Stimulated activated CD4-positive, alpha-beta T cell treated with anti-CD3 and anti-CD28 coated beads, TNF-alpha, amount 100 ng/mL, for 1 hour (primary cell): ENCODE measurements at places on chromosomes 3 and 15.
A peak's percentile ranks its signal among the peaks of the same experiment; 100 is the strongest.

DNA sequence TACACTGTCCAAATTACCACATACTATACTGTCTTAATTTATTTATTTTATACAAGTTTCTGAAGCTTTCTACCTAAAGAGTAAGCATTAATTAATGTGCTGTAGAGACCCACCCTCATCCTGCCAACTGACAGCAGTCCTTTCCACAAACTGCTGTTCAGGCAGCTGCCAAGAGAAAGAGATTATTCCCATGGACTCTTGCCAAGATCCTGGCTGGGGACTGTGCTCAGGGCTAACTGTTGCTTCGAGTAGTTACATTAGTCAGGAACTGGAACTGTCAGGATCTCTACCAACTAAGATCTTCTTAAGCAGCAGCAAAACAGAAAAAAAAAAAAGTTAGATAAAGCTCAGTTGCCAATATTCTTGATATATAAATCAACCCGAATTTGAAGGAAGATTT, 398.8 kb downstream of the MECOM start:
- no peak for DNase-seq

DNA sequence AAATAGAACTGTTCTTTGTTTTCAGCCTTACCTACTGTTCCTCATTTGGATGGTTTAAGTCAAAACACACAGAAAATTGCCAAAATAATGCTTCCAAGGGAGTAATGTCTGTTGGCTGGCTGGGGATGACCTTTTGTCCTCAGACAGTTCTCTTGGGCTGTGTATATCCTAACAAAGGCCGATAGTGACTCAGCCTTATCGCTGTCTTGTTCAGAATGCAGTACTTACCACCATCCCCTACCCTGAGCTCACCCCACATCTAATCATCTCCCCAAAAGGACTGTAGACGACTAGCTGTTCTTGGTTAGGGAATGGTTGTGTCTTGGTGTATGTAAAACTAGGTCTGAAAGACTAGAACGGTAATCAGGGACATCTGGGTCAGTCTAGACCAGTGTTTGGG, 35.0 kb downstream of the RAB11A start:
- no peak for DNase-seq

GRCh38 chr15:98646546-98647025, 1.8 kb upstream of the IGF1R start:
- no peak for DNase-seq

GRCh38 chr15:80405554-80405850, 1.3 kb downstream of the ARNT2 start:
- no peak for DNase-seq

- DNase-seq = no peak
Measured at GRCh38 chr15:71685420-71685993, 124.8 kb upstream of the NR2E3 start.

- DNase-seq = no peak
Measured at GRCh38 chr3:36372534-36372935, 7.8 kb upstream of the STAC start.

- no peak for DNase-seq
Measured at GRCh38 chr15:48060396-48060795, 60.4 kb upstream of the SLC24A5 start.

DNA sequence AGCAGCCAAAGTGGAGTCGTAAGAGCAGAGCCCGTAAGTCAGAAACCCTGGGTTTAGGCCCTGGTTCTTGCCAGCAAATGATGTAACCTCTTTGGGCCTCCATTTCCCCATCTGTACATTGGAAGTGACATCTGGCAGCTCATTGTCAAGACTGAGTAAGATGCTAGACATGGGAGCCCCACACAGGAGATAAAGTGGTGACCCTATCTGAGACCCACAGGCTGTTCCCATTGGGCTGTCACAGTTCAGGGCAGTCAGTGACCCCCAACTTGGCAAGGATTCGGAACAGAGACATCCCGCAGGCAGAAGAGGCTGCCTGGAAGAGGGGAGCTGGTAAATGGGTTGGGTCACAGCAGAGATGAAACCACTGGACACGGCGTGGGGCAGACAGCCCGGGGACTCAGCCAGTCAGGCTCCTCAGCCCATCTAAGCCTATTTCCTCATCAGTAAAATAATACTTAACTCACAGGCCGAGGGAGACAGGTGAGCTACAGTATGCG, 1.8 kb downstream of the CLN6 start:
- DNase-seq = no peak

- DNase-seq = no peak
Measured at GRCh38 chr15:35622641-35623340, 76.8 kb upstream of the DPH6 start.

DNA sequence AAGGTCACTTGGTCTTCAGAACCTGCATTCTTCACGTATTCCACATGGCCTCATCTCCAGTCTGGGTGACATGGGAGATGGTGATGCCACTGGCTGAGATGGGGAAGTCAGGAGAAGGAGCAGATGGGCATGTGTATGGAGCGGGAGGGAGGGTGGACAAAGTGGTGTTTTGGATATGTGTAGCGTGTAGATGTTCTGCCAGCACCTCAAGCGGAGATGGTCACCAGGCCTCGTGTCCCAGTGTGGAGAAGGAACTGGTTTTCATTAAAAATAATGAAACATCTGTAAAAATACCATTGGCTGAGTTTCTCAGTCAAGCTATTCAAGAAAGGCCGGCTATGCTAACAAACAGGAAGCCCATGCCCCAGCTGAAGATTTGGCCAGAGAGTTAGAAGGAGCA, 26.2 kb downstream of the LARP6 start:
- DNase-seq = no peak

DNA sequence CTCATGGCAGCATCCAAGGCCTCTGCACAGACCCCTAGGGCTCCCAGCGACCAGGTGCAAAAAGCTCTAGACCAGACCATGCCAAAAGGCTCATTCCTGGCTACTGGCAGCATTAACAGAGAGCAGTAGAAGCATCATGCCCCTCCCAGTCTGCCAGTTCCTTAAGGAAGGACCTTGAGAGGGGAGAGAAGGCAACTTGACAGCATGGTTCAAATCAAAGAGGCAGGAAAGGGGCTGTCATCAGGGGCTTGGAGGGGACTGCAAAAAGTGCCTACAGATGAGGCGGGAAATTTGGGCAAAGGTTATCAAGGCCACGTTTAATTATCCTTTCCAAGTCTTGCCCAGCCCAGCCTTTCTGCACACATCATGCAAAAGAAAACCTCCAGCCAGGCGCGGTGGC, 64.7 kb downstream of the SSUH2 start:
- DNase-seq = no peak

DNA sequence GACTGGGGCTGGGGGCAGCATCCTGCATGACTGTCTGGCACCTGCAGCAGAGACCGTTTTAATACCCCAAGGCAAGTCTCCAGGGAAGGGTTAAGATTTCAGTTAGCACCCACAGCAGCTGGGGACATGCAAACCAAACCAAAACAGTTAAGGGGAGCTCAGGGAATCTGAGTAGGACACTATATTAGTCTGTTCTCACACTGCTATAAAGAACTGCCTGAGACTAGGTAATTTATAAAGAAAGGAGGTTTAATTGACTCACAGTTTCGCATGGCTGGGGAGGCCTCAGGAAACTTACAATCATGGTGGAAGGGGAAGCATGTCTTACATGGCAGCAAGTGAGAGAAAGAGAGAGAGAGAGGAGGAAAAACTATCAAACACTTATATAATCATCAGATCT, 25.3 kb downstream of the GALNT15 start:
- no peak for DNase-seq

- DNase-seq = no peak
Measured at GRCh38 chr3:53192608-53193007, 31.6 kb downstream of the PRKCD start.

DNA sequence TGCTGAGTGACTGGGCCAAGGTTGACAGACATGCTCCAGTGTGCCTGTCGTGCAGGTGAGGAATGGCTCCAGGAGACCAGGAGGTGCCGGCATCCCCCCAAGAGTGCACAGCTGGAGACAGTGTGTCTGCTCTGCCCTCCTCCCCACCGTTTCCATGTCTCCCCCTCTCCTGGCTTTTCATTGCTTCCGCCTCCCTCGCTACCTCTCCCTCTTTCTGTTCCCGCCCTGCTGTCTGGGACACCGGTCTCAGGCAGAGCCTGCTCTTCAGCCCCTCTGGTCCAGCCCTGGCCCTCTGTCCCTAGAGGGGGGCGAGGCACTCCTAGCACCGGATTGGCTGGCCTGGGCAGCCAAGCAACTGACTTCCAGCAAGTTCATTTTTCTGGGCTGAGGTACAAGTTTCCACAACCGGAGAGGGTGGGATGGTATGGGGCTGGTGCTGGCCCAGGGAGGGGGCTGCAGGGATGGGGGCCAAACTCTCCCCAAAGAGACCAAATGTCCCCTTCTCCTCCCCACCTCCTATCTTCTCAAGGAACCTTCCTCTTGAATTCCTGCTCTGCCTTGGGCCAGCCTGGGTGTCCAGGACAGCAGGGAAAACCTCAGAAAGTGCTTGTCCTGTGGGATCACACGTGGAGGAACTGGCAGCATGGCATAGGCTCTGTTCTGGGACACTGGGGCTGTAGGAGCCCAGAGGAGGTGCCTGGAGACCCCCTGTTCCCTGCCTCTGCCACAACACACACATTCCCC, 32.6 kb downstream of the PRKCD start:
- no peak for DNase-seq

GRCh38 chr15:90004671-90005070, 3.5 kb downstream of the ZNF710 start:
- no peak for DNase-seq

DNA sequence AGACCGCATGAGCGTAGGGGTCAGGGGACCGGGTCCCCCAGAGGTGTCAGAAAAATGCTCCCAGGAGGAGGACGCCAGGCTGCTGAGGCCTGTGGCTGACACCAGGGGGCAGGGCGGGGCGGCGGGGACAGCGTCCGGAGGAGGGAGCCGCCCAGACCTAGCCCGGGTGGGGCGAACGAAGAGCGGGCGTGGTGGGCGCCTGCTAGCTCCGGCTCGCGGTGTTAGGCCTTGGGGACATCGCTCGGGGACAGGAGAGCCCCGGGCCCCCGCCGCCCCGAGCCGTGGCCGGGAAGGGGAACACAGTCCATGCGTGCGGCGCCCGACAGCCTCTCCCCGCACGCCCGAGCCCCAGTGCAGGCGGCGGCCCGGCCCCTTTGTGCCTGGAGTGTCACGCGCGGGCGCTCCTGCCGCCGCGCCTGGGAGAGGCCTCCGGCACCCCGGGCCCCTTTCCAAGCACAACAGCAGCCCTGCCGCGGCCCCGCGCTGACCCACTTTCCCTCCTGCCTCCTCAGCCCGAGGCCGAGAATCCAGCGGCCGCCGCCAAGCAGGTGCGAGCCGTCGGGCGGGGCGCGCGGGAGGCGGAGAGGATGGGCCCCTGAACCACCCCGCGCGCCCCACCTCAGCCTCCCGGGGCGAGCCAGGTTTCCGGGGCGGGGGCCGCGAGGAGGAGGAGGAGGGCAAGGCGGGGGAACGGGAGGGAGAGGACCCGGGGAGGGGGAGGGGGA, 111.0 kb upstream of the KLF13 start:
- peak; percentile 46 for DNase-seq

- no peak for DNase-seq
Measured at GRCh38 chr15:74869726-74870407, 3.3 kb downstream of the SCAMP2 start.

DNA sequence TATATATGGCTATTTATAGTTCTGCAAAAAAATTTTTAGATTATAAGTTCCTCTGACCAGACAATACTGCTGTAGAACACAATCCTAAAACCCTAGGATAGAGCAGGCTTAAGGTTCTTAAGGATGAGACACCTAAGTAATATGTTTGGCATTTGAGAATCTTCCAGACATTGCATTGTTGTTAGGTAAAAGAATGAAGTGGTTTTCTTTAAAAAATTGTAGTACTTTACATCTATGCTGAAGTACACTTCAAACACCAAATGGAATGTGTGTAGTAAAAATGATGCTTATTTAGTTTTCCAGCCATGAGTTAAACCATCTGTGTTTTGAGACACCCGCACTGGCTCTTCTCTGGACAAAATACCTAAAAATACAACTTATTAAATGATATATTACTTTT, 857.7 kb downstream of the OTOL1 start:
- no peak for DNase-seq

- DNase-seq = no peak
Measured at GRCh38 chr15:26614734-26615133, 158.1 kb downstream of the GABRB3 start.

- no peak for DNase-seq
Measured at GRCh38 chr3:108152274-108152673, 61.4 kb upstream of the CD47 start.

- no peak for DNase-seq
Measured at GRCh38 chr15:67746450-67746849, 78.9 kb upstream of the SKOR1 start.

DNA sequence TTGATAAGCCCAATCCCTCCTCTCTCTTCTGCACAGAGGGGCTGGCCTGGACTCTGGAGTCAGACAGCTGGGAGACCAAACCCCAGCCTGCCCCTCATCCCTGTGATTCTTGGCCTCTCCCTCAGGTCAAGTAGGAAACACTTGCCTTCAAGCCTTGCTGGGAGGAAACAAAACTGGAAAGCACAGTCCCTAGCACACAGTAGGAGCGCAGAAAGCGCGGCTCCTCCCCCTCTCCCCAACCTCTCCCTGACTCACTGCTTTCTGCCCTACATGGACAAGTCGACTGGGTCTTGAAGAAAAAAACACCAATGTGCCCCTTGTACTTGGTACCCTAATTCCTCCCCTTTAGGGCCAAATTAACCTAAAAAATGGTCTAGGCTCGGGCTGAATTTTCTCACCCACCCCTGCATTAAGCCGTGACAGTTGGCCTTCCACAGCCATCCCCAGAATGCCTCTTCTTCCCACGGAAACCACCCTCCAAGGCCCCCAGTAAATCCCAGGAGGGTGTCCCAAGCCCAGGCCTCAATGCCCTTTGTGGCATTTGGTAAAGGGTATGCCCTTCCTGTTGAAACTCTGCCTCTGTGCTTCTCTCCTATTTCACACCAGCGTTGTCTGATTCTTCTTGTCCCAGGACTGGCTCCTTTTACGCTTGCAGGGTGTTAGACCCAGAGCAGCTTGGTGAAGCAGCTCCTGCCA, 11.3 kb upstream of the RAF1 start:
- DNase-seq = no peak

DNA sequence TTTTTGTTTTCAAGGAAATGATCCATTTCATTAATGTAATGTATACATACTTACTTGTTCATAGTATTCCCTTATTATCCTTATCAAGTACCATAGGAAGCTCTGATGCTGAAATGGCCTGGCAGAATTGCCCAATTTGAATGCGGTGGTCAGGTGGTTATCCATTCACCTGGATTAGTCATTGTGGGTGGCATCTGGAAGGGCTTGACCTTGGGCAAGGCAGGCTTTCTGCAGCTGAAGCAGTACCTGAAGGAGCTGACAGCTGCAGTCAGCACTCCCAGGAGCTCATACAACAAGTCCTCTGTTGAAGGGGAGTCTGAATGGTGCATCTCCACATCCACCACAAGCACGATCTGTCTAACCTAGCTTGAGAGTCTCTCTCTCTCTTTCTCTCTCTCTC, 12.2 kb upstream of the IQCF5 start:
- DNase-seq = no peak
